SJSA1 (cell line): ENCODE measurements at places on chromosomes 4 and X. TPM values are rescaled to one million over a fixed set of nuclear protein-coding genes. Genes with fewer than 3 reads are reported as not detected.

Gene NAA11
- total RNA-seq, result not detected in 2 replicates

Gene ENAM
- total RNA-seq, result not detected in 2 replicates

Gene SMIM20
- total RNA-seq, result 16.0 and 34.8 TPM in 2 replicates

Gene FATE1
- total RNA-seq, result not detected in 2 replicates

Gene RPL10
- 1,843 and 4,201 TPM in 2 replicates for total RNA-seq

Gene FREM3
- total RNA-seq, result 0.09 TPM in 1 of 2 replicates, not detected in the other

Gene SMIM10L2A
- total RNA-seq, result not detected in 2 replicates

Gene PPARGC1A
- 0.18 and 0.19 TPM in 2 replicates for total RNA-seq

Gene MAGEC1
- total RNA-seq, result not detected in 2 replicates
